Motor neuron (in vitro differentiated cells): ENCODE measurements at places on chromosomes 2 and 18. TPM values are rescaled to one million over a fixed set of nuclear protein-coding genes. Genes with fewer than 3 reads are reported as not detected.

GRCh38 chr2:15559379-15560139 lies 1.6 kb downstream of the NBAS start:
- no peak for ATAC-seq

- no peak for ATAC-seq
Observed at GRCh38 chr2:112636605-112637288, 9.0 kb upstream of the SLC20A1 start.

DNA sequence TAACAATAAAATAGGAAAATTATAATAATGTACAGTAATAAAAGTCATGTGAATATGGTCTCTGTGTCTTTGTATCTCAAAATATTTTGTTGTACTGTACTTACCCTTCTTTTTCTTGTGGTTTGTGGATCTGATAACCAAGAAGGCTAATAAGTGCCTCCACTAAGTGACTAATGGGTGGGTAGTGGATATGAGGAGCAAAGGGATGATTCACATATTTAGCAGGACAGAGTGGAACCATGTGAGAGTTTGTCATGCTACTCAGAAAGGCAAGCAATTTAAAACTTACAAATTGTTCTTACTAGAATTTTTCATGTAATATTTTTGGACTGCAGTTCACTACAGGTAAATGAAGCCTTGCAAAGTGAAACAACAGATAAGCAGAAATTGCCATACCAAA lies 1241.2 kb upstream of the CDH2 start:
- ATAC-seq: no peak

GRCh38 chr2:41994233-41994637 lies 53.6 kb upstream of the PKDCC start:
- no peak for ATAC-seq

DNA sequence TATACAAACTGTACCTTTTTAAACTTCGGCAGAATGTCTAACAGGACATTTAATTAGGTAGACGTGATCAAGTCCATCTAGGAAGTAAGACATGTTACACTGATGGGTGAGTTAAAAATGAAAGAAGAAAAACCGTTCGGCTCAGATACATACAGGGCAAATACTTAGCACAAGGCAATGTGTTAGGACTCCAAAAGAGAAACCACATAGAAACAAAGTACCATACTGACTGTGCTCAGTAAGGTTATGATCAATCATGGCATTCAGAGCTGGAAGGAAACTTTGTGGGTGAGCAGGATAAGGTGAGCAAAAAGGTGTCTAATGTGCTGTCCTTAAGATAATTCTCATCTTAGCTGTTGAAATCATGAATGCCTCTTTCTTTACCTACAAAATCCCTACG lies 211.9 kb downstream of the STK39 start:
- ATAC-seq: no peak

DNA sequence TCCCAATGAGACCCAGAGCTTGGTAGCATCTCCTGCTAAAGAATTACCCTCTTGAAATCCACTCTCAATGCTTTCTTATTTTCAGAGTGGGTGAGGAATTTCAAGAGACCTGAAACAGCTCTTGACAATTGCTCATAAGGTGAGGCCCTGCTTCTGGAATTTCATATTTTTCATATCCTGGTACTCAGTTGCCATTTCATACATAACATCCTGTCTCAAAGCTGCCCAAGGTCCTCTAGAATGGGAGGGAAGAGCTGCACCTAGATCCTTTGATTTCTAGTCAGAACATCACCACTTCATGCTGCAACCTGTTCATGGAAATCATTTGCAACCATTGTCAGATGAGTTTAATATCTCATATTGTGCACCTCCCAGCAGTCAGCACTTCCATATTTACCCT lies 404.8 kb upstream of the GALNT5 start:
- no peak for ATAC-seq

DNA sequence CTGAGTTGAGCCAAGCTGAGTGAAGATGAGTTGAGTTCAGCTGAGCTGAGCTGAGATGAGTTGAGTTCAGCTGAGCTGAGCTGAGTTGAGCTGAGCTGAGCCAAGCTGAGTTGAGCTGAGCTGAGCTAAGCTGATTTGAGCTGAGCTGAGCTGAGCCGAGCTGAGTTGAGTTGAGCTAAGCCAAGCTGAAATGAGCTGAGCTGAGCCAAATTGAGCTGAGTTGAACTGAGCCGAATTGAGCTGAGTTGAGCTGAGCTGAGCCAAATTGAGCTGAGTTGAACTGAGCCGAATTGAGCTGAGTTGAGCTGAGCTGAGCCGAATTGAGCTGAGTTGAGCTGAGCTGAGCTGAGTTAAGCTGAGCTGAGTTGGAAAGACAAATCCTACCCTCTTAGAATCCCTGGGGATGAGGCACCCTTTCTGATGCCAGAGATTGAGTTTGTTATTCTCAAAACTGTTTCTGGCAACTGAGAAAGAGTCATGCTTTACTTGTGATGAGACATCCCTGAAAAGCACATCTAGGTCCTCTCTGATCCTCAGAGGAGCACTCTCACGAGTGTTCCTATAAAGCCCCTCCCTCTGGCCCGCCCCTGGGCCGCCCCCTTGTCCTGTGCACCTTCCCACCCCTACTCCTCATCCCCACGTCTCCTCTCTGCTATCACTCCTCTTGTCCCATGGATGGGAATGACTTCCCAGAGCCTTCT lies 116.5 kb downstream of the MCFD2 start:
- ATAC-seq: no peak

DNA sequence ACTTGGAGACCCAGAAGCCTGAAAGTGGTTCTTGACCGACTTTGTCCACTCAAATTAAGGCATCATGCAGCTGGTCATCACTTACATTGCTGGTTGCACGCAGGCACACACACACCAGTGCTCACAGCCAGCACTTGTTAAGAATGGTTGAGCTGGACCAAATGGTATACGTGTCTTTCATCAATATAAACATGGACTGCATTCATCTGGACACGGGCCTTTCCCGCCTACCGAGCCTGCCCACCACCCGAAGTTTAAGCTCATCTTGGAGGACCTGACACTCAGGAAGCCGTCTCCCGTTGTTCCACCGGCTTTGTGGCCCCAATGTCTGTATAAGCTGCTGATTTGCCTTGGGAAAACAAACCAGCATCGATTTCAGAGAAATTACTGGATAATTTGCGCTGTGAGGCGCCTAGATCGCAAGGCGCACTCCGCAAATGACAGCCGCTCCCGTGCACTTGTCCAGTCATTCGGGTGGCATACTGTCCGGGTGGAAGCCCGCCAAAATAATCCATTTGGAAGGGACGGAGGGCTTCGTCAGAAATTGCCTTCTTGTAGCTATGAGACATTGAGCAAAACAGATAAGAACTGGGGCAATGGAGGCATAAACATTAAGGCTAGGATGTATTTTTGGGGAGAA lies 40.1 kb upstream of the AKAIN1 start:
- peak; percentile 52 for ATAC-seq

Gene SPDYA
- 1.00 and 3.2 TPM in 2 replicates for total RNA-seq

Gene SLC25A12
- total RNA-seq: 31.4 and 33.9 TPM in 2 replicates

Gene VPS4B
- total RNA-seq: 36.1 and 43.1 TPM in 2 replicates

Gene IL18R1
- 56.7 and 73.5 TPM in 2 replicates for total RNA-seq

Gene GAD1
- total RNA-seq: 0.18 and 5.4 TPM in 2 replicates

Gene ITPRIPL1
- total RNA-seq: 0.11 and 0.38 TPM in 2 replicates

Gene MC2R
- 0.14 TPM in 1 of 2 replicates, not detected in the other for total RNA-seq

Gene C1QL2
- total RNA-seq: 0.14 and 0.22 TPM in 2 replicates
